WTC11 (cell line): ENCODE measurements at places on chromosomes 7 and 10.

GRCh38 chr10:79142522-79143309 is 74.0 kb downstream of the ZMIZ1 start:
- H3K4me3 ChIP-seq: no peak overlapping the region
- peaks cover 9% of the 10 kb centered on the region; the same call in 1 of the 2 replicates for H3K36me3 ChIP-seq
- DNase-seq: no peak
- H3K27me3 ChIP-seq: no peaks in the 10 kb centered on the region
- peaks cover 61% of the 10 kb centered on the region for H3K4me1 ChIP-seq

DNA sequence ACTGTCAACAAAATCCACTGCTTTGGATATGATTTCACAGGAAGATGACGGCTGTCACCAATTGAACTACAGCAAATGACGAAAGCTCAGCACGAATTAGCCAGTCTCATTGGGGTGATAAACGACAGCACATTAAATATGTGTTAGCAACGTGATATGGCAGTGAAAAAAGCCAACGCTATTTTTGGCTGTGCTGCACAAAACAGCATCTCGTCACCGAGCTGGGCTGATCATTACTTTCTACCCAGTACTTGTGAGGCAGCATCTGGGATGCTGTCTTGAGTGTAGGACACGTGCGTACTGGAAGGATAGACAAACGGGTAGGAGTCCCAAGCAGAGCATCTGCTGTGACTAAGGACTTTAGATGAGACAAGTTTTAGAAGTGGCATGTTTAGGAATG is 138.3 kb downstream of the EXOC4 start:
- peaks cover 11% of the 10 kb centered on the region for H3K36me3 ChIP-seq
- no peak overlapping the region for H3K27ac ChIP-seq
- peaks cover 39% of the 10 kb centered on the region for H3K4me1 ChIP-seq
- H3K4me3 ChIP-seq: no peak overlapping the region
- DNase-seq: no peak

GRCh38 chr10:11480687-11481086 is 130.8 kb downstream of the USP6NL start:
- H3K4me3 ChIP-seq: no peak overlapping the region
- H3K4me1 ChIP-seq: peaks cover 28% of the 10 kb centered on the region
- no peaks in the 10 kb centered on the region for H3K27me3 ChIP-seq
- H3K36me3 ChIP-seq: peaks cover 26% of the 10 kb centered on the region
- DNase-seq: no peak
- peak overlapping the region; percentile 56 for H3K27ac ChIP-seq

DNA sequence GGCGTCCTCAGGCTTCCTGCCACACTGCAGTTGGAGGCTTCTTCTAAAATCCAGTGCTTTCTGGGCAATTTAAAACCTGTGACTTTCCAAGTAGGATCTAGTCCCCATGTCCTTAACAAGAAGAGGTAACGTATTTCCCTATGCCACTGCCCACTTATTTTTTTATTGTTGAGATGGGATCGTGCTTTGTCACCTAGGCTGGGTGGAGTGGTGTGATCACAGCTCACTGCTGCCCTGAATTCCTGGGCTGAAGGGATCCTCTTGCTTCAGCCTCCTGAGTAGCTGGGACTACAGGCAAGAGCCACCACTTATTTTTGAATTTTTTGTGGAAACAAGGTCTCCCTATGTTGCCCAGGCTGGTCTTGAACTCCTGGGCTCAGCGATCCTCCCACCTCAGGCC is 63.4 kb downstream of the DAGLB start:
- H3K4me1 ChIP-seq: peaks cover 57% of the 10 kb centered on the region
- H3K27ac ChIP-seq: peak overlapping the region; percentile 85
- no peak for DNase-seq
- H3K4me3 ChIP-seq: no peak overlapping the region

DNA sequence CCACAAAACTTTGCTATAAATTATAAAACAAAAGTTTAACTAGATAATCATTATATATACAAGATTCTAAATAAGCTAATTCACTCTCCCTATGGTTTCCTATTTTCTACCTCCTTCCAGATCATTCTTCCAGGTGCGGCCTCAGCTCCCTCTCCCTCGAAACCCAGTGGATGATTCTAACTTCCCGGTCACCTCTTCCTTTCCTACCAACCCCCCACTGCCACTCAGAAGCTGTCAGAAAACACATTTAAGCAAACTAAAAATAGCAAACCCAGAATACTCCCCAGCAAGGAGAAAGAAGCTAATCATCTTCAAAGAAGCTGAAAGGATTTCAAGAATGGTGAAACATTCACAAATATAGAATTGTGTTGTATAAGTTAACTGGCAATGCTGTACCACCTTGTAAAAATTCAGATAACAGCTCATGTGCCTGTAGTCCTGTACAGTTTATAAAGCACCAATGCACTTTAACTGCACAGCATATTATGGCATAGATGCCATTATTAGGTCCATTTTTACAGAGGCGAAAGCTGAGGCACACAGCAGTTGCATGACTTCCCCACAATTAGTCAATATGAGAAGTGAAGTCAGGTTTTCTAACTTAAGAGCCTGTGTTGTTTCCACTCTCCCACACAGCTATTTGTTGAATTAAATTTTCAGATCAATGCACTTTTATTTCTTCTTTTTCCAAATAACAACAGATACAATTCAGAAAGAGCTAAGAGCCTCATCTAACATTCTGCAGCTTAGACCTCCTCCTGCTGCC is 13.7 kb upstream of the DNTT start:
- H3K4me1 ChIP-seq: peaks cover 24% of the 10 kb centered on the region
- H3K27me3 ChIP-seq: no peaks in the 10 kb centered on the region
- H3K36me3 ChIP-seq: no peaks in the 10 kb centered on the region

DNA sequence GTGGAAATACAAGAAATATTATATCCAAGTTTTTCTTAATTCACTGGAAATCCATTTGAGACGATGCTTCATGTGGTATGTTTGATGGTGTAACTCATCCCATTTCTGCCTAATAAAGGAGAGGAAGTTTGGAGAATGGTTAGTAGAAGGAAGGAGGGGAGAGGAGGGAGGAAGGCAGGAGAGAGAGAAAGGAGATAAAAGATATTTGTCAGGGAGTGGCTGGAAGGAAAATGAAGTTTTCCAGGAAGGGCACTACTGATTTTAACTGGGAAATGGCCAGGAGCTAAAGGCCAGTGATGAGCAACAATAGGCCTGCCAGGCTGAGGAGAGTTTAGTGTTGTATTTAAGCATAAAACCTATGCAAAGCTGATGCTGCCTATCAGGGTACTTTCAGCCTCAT is 182.0 kb downstream of the STK31 start:
- H3K4me3 ChIP-seq: no peak overlapping the region
- H3K27me3 ChIP-seq: no peaks in the 10 kb centered on the region
- no peak for DNase-seq
- no peak overlapping the region for H3K27ac ChIP-seq
- peaks cover 3% of the 10 kb centered on the region; the same call in 1 of the 2 replicates for H3K4me1 ChIP-seq
- no peaks in the 10 kb centered on the region for H3K36me3 ChIP-seq

GRCh38 chr7:371779-372545 is 82.0 kb downstream of the FOXL3 start:
- peak; percentile 10 for DNase-seq
- no peaks in the 10 kb centered on the region for H3K36me3 ChIP-seq
- H3K27me3 ChIP-seq: no peaks in the 10 kb centered on the region; the same call in 1 of the 2 replicates
- no peak overlapping the region for H3K27ac ChIP-seq

DNA sequence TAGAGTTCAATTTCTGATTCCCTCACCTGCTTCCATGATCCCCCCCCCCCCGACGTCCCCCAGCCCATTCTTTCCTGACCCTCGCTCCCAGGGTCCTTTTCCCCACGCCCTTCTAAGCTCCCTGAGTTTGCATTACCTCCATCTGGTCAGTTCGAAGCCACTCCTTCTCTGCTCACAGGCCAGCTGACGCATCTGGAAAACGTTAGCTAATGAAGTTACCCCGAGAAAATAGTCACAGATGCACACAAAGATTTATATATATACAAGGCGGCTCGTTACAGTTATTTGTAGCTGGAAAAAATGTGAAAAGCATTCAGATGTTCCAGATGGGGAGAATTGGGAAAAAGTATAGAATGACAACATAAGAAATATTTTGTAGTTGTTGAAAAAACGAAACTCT is 630.0 kb upstream of the FOXK1 start:
- H3K4me3 ChIP-seq: no peak overlapping the region
- H3K36me3 ChIP-seq: peaks cover 2% of the 10 kb centered on the region; the same call in 1 of the 2 replicates
- H3K27ac ChIP-seq: no peak overlapping the region
- H3K27me3 ChIP-seq: no peaks in the 10 kb centered on the region; the same call in 1 of the 2 replicates
- peaks cover 8% of the 10 kb centered on the region for H3K4me1 ChIP-seq
- no peak for DNase-seq

GRCh38 chr10:33800545-33800944 is 466.1 kb upstream of the NRP1 start:
- H3K27me3 ChIP-seq: no peaks in the 10 kb centered on the region
- H3K4me3 ChIP-seq: no peak overlapping the region
- no peak overlapping the region for H3K27ac ChIP-seq
- H3K36me3 ChIP-seq: no peaks in the 10 kb centered on the region
- no peak for DNase-seq

- peak overlapping the region; percentile 85; the same call in 1 of the 2 replicates for H3K27ac ChIP-seq
- no peak for DNase-seq
- H3K36me3 ChIP-seq: peaks cover 37% of the 10 kb centered on the region
These were observed 153.4 kb downstream of the BICC1 start for GRCh38 chr10:58666024-58666423.

DNA sequence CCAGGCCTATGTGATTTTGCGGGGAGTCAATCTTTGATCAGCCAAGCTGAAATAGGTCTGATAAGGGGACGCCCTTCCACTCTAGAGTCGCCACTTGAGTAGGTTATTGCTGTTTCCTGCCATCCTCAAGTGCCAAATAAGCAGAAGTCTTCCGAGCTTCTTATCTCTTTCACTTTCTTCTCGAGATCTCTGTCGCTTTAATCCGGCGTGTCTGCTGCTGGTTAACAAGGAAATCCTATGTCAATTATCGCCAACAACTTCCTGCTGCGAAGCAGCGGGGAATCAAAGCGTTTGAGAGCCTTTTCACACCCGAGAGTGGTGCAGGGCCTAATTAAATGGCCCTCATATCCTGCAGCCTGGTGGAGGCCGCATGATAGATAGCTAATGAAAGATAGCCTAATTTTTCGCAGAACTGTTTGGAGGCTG is 215.9 kb downstream of the RAB11FIP2 start:
- H3K36me3 ChIP-seq: peaks cover 2% of the 10 kb centered on the region; the same call in 1 of the 2 replicates
- peak overlapping the region; percentile 4; the same call in 1 of the 2 replicates for H3K4me3 ChIP-seq
- no peak overlapping the region for H3K27ac ChIP-seq
- no peaks in the 10 kb centered on the region for H3K27me3 ChIP-seq

DNA sequence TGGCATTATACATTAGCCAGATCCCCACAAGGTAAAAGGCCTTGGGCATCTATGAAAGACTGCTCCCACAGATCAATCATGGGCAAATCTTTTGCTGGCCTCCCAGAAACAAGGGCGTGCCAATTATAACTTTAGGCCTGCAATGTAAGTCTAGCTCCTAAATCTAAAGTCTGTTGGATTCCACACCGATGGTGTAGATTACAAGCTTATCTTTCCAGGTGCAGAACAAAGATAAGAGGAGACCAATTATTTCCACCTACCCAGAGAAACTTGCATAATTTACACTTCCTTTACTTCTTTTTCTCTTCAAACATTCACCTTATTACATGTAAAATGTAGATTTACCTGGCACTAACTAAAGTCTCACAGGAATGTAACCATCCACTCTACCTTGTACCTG is 713.1 kb downstream of the SUGCT start:
- no peak for DNase-seq
- H3K27me3 ChIP-seq: no peaks in the 10 kb centered on the region; the same call in 1 of the 2 replicates
- H3K4me1 ChIP-seq: no peaks in the 10 kb centered on the region
- no peak overlapping the region for H3K27ac ChIP-seq

- peak overlapping the region; percentile 55 for H3K4me3 ChIP-seq
- H3K27me3 ChIP-seq: peaks cover 5% of the 10 kb centered on the region; the same call in 1 of the 2 replicates
- H3K36me3 ChIP-seq: peaks cover 9% of the 10 kb centered on the region
- no peak for DNase-seq
These were observed 120.1 kb downstream of the DYNC2I1 start for GRCh38 chr7:158976468-158976848.

DNA sequence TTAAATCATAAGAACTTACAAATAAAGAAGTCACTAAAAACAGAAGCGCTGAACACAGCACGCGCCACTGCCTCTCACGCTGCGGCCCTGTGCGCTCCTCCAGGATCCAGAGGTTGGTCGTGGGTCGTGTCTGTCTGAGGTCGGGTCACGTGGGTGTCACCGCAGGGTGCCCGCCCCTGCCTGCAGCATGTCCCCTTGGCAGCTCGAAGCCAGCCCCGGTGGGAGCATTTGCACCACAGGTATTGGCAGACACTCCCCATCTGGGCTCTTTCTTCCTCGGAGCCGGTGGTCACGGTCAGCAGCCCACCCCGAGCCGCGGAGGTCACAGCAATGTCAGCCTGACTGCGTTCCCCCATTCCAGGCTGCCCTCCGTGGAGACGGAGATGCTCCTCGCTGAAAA is 88.6 kb downstream of the PDGFA start:
- H3K4me3 ChIP-seq: no peak overlapping the region
- no peaks in the 10 kb centered on the region for H3K27me3 ChIP-seq
- no peak for DNase-seq
- no peaks in the 10 kb centered on the region for H3K36me3 ChIP-seq
- peaks cover 13% of the 10 kb centered on the region for H3K4me1 ChIP-seq

DNA sequence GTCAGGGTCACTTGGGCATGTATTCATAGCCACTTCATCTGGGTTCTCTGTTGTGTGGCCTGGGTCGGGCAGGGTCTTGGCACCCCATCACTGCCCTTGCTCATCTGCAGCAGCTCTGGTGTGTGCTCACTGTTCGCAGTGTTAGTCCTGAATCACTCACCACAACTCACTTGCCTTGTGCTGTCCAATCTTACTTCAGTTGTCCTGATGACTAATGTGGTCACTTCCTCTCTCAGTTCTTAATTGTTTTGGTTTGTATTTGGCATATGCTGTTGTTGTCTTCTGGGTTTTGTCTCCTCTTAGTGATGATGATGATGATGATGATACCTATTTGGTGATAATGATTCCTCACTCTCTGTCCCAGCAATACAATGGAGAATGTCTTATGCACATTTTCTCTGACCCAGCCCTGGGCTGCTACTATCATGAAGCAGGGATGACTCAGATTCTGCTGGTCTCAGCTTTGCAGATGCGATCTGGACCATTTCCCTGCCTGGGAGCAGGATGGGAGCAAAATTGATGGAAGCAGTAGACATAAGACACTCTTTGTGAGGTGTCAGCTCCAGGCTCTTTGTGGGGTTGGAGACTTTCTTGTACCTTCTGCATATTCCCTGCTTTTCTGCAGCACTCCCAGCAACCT is 17.0 kb downstream of the ADRA2A start:
- H3K27me3 ChIP-seq: no peaks in the 10 kb centered on the region
- H3K27ac ChIP-seq: no peak overlapping the region
- H3K36me3 ChIP-seq: no peaks in the 10 kb centered on the region
- no peak overlapping the region for H3K4me3 ChIP-seq
- DNase-seq: no peak
- H3K4me1 ChIP-seq: no peaks in the 10 kb centered on the region

- H3K27ac ChIP-seq: no peak overlapping the region; the same call in 1 of the 2 replicates
- DNase-seq: no peak
- no peak overlapping the region for H3K4me3 ChIP-seq
- 0 out of 2 replicates have a peak, but pooled peaks cover 4% of the 10 kb centered on the region for H3K4me1 ChIP-seq
- no peaks in the 10 kb centered on the region for H3K27me3 ChIP-seq
- peaks cover 14% of the 10 kb centered on the region for H3K36me3 ChIP-seq
These were observed 85.0 kb upstream of the DDC start for GRCh38 chr7:50650057-50650664.
